GM12878 (cell line): ENCODE measurements at places on chromosomes 1 and 21.

GRCh38 chr1:94334764-94335163 lies 83.4 kb upstream of the ABCD3 start:
- DNase-seq: no peak

DNA sequence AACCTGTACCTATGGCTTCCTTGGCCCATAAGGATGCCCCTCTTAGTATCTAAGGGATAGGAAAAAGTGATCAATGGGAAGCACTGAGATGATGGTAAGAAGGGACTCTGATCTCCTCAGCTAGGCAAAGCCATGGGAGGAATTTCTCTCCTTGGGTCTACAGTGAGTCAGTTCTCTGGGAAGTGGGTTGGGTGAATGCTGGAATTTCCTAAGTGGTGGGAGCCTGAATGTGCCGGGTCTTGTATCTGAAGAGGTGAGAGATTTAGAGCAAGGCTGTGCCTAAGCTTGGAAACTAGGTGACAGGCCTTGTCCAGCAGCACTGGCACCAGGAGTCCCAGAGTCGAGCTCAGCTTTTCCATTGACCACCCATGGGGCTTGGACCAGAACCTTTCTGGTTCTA lies 96.3 kb upstream of the SLC2A1 start:
- DNase-seq: no peak

GRCh38 chr1:231702331-231702730 lies 75.7 kb downstream of the DISC1 start:
- DNase-seq: no peak

- no peak for DNase-seq
These were observed 12.9 kb downstream of the DESI2 start for GRCh38 chr1:244665771-244666217.

GRCh38 chr1:45345014-45345413 lies 4.8 kb upstream of the MUTYH start:
- no peak for DNase-seq

- DNase-seq: no peak
These were observed 8.2 kb downstream of the OR10T2 start for GRCh38 chr1:158391099-158391498.

- DNase-seq: no peak
These were observed 88.3 kb downstream of the RPE65 start for GRCh38 chr1:68361346-68361910.

DNA sequence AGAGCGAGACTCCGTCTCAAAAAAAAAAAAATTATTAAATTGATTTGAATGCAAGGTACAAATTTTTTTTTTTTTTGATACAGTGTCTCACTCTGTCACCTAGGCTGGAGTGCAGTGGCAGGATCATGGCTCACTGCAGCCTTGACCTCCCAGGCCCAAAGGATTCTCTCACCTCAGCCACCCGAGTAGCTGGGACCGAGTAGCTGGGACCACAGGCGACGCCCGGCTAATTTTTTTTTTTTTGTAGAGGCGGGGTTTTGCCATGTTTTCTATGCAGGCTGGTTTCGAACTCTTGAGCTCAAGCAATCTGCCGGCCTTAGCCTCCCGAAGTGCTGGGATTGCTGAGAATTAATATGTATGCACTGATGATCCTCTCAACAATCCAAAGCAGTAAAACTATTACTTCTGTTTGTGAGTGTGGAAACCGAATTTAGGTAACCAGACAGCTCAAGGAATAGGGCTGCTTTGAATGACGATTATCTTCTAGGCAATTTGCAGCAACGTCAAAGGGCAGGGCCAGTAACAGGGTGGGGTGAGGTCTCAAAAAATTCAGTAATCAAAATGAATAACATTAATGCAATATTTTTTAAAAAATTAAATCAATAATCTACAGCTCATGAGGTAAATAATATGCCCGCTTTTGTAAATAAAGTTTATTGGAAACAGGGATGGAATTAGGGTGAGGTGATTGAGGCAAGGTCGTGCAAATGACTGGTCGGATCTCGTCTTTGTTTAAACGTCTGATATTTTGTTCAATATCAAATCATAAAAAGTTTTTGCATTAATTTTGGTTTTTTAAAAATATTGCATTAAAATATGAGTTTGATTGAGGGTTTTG lies 1.2 kb downstream of the CLSPN start:
- DNase-seq: no peak

- no peak for DNase-seq
These were observed 2.8 kb downstream of the TGFB2 start for GRCh38 chr1:218347723-218348627.

DNA sequence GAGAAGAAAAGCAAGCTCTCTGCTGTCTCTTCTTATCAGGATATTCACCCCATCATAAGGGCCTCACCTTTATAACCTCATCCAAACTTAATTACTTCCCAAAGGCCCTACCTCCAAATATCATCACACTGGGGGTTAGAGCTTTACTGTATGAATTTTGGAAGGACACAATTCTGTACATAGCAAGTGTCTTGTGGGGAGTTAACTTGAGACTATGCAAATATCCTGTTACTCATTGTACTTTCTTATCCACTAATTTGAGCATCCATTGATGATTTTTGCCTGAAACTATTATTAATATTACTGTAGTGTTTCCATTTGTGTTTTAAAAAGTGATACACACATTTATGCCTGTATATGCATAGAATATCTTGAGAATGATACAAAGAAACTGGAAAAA lies 129.1 kb upstream of the IVNS1ABP start:
- no peak for DNase-seq

DNA sequence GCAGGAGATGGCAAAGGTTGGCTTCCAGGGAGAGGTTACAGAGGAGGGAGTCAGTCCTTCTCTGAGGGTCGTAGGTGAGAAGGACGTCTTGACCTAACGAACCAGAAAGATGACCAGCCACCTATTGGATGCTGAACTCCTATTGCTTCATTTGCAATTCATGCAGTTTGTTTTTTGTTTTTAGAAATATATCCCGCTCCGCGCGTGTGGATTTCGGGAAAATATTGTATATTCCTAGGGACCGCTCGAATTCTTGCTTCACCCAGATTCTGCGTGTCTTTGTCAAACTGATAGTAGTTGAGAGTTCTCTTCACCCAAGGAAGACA lies 564 bp downstream of the DISP1 start:
- no peak for DNase-seq
